ENCODE measurements at places on chromosomes 7 and 10. TPM values are rescaled to one million over a fixed set of nuclear protein-coding genes. Genes with fewer than 3 reads are reported as not detected.
A peak's percentile ranks its signal among the peaks of the same experiment; 100 is the strongest.

DNA sequence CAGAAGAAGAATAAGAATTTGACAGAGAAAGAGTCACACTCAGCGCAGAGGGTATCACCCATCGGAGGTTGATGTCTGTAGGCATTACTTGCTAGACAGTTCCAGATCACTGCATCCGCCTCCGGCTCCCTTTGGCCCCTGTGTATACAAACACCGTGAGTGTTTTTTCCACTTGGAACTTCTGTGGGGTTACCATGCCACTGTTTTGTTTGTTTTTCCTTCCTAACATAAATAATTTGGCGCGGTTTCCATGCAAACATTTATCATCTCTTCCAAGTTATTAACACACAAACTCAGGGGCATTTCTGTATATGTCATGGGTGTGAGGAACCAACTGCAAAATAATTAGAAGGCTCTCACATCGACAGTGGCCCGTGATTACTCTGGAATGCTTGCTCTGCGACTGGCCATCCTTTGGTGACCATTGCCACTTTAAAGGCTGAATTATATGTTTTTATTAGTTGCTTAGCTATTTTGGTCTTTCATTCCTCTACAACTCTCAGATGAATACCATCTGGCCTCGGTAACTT lies 612.2 kb upstream of the MKI67 start:
- no peaks in the 10 kb centered on the region for H3K36me3 ChIP-seq
- DNase-seq, result no peak
- no peak overlapping the region for H3K4me3 ChIP-seq
- H3K27me3 ChIP-seq, result peaks cover 9% of the 10 kb centered on the region
- H3K27ac ChIP-seq, result no peak overlapping the region

- peaks cover 12% of the 10 kb centered on the region for H3K4me1 ChIP-seq
- no peaks in the 10 kb centered on the region for H3K27me3 ChIP-seq
- no peaks in the 10 kb centered on the region for H3K36me3 ChIP-seq
- DNase-seq, result no peak
Observed at GRCh38 chr7:24972991-24973390, 7.0 kb downstream of the OSBPL3 start.

GRCh38 chr7:14787551-14787950 lies 115.0 kb downstream of the DGKB start:
- no peaks in the 10 kb centered on the region for H3K36me3 ChIP-seq
- DNase-seq, result no peak
- no peaks in the 10 kb centered on the region for H3K4me1 ChIP-seq
- no peak overlapping the region for H3K27ac ChIP-seq
- no peak overlapping the region for H3K4me3 ChIP-seq

FAM25A gene
- not detected for polyA plus RNA-seq

DNA sequence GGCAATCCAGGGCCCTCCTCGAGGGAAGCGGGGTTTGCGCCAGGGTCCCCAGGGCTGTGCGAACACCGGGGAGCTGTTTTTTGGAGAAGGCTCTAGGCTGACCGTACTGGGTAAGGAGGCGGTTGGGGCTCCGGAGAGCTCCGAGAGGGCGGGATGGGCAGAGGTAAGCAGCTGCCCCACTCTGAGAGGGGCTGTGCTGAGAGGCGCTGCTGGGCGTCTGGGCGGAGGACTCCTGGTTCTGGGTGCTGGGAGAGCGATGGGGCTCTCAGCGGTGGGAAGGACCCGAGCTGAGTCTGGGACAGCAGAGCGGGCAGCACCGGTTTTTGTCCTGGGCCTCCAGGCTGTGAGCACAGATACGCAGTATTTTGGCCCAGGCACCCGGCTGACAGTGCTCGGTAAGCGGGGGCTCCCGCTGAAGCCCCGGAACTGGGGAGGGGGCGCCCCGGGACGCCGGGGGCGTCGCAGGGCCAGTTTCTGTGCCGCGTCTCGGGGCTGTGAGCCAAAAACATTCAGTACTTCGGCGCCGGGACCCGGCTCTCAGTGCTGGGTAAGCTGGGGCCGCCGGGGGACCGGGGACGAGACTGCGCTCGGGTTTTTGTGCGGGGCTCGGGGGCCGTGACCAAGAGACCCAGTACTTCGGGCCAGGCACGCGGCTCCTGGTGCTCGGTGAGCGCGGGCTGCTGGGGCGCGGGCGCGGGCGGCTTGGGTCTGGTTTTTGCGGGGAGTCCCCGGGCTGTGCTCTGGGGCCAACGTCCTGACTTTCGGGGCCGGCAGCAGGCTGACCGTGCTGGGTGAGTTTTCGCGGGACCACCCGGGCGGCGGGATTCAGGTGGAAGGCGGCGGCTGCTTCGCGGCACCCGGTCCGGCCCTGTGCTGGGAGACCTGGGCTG lies 26.0 kb downstream of the PRSS2 start:
- H3K4me3 ChIP-seq, result peak overlapping the region; percentile 98
- DNase-seq, result peak; percentile 36
- peaks cover 35% of the 10 kb centered on the region for H3K36me3 ChIP-seq
- no peaks in the 10 kb centered on the region for H3K27me3 ChIP-seq
